ENCODE measurements at places on chromosomes 4 and X. TPM values are rescaled to one million over a fixed set of nuclear protein-coding genes. Genes with fewer than 3 reads are reported as not detected.

The TMEM271 gene
- polyA plus RNA-seq: not detected

The TREX2 gene
- polyA plus RNA-seq: not detected

The REST gene
- polyA plus RNA-seq: 3.8 TPM

The NRK gene
- polyA plus RNA-seq: 0.06 TPM

The PABPC1L2B gene
- not detected for polyA plus RNA-seq

The PAK3 gene
- not detected for polyA plus RNA-seq

The FOXP3 gene
- polyA plus RNA-seq: not detected

The DDIT4L gene
- not detected for polyA plus RNA-seq

The DCAF8L2 gene
- polyA plus RNA-seq: not detected

The RHOXF2B gene
- not detected for polyA plus RNA-seq

The SULT1B1 gene
- polyA plus RNA-seq: 45.4 TPM

The AFF2 gene
- polyA plus RNA-seq: not detected

The CCDC110 gene
- polyA plus RNA-seq: not detected

The MAGEA6 gene
- polyA plus RNA-seq: not detected

The LONRF3 gene
- 2.0 TPM for polyA plus RNA-seq

The UGT2A1 gene
- not detected for polyA plus RNA-seq

The CYTL1 gene
- 0.81 TPM for polyA plus RNA-seq

The FAM47A gene
- polyA plus RNA-seq: not detected

The ODAM gene
- 0.89 TPM for polyA plus RNA-seq

The SPIN4 gene
- polyA plus RNA-seq: 0.54 TPM

The RBM46 gene
- polyA plus RNA-seq: not detected

The NAA15 gene
- polyA plus RNA-seq: 7.6 TPM

The WDFY3 gene
- polyA plus RNA-seq: 3.0 TPM

The ARSJ gene
- polyA plus RNA-seq: 14.4 TPM

The SFRP2 gene
- 1.1 TPM for polyA plus RNA-seq

The SPANXD gene
- not detected for polyA plus RNA-seq
